ENCODE measurements at places on chromosomes 4 and X.

DNA sequence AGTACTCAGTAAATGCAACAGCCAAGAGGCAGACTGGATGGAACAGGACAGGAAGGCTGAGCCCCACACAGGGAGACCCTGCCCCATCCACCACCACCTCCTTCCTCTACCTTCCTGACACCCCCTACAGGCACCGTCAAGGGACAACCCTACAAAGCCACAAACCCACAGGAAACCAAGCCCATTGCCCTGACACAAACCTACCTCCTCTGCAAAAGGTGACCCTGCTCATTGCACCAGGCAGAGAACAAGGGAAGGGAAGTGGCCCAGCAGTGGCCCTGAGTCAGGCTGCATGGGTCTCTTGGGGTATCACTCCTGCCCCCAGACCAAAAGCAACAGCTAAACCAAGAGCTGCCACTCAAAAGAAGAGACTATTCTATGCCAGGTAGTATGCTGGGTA, 21.0 kb downstream of the JAKMIP1 start:
- no peak for DNase-seq

GRCh38 chr4:13907255-13907751, 279.8 kb upstream of the BOD1L1 start:
- DNase-seq, result no peak

- DNase-seq, result no peak
Measured at GRCh38 chr4:62324215-62324614, 1124.1 kb downstream of the ADGRL3 start.

DNA sequence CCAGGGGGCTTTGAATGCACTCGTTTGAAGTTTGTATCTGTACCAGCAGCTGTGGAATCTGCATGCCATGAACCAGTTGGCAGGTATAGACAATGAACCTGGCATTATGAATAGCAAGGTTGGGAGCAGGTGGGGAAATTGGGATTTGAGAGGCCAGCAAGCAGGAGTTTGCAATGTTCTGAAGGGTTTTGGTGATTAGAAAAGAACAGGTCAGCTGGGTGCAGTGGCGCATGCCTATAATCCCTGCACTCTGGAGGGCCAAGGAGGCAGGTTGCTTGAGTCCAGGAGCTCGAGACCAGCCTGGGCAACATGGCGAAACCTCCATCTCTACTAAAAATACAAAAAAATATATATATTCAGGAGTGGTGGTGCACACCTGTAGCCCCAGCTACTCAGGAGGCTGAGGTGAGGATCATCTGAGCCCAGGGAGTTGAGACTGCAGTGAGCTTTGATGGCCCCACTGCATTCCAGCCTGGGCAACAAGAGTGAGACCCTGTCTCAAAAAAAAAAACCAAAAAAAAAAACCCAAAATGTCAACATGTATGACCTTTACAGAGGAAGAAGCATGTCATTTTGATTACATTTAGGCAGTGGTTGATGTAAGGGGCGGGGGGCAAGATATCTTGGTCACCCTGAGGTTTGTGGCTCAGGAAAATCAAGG, 63.9 kb downstream of the TSC22D3 start:
- DNase-seq, result no peak

DNA sequence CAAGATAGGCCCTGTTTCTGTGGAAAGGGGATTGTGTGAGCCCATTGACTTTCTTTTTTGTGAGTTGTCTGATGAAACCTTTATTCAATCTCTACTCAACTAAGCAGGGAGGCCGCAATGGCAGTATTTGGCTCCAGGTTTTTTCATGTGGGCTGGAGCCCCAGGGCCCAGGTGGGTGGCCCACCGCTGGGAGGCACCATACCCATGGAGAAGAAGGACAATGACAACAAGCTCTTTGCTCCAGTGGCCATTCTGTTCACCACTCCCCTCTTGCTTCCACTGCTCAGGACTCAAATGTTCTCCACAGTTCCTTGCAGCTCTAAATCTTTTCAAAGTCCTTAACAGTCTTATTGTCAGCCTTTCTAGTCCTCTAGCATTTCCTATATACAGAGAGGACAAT, 54.1 kb downstream of the HOPX start:
- no peak for DNase-seq

DNA sequence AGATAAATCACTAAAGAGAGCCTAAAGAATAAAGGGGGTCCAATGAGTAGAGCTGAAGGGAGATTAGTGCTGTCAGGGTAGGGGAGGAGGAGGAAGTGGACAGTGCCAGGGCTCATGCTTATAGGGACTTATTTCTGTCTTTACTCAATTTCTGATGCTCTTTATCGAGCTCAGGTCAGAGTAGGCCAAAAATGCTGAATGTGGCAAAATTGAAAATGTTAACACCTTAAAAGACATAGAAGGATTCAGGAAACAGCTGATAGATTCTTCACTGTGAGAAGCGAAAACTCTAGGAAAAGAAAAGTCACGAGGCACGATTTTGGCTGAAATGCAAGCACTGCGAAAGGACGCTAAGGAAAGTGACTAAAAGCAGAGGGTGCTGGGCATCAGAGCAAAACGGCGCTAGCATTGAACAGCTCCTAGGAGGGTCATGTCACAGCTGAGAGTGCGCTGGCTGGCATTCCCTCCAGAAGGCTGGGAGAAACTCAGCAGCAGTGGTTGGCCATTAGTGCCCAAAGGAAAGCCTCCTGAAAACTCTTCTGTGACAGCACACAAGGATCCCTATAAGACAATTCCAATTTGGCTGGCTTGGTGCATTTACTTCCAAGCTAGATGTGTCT, 150.9 kb downstream of the HS6ST2 start:
- no peak for DNase-seq

- DNase-seq, result no peak
Measured at GRCh38 chrX:19256986-19257385, 86.7 kb upstream of the PDHA1 start.

DNA sequence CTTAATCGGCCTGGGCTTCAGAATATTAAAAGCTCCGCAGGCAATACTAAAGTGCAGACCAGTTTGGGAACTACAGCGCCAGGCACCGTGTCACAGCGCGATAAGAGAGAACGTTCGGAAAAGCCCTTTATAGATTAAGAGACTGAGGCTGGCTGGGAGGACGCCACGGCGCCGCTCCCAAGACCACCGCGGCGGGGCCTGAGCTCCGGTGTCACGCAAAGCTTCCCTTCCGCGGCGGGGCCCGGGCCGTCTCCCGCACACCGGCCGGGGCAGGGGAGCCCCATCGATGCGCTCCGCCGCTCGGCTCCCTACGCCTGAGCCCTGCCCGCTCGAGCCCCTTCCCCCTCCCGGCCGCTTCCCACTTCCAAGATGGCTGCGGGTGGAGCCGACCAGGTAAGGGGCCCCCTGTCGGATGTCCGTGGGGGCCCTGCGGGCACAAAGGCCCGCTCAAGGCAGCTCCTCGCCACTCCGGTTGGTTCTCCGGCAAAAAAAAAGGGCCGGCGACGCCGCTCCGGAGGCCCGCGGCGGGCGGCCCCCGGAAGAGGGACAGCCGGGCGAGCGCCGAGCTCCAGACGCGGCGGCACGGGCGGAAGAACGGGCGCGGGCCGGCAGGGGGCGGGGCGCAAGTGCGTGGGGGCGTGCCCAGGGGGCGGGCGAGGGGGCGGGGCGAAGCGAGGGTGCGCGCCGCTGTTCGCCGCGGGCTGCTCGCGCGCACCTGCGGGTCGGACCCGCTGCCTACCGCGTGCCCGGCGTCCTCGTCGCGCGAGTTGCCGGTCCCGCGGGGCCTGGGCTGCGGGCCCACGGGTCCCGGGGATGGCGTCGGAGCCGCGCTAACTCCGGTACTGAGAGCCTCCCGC, at the start of gene TBC1D14:
TSS of gene TBC1D14 (plus strand) at position 714 of the 857 bp plus-strand sequence. CDS start 13,564 bp downstream, outside the sequence.
- DNase-seq, result peak; percentile 79

DNA sequence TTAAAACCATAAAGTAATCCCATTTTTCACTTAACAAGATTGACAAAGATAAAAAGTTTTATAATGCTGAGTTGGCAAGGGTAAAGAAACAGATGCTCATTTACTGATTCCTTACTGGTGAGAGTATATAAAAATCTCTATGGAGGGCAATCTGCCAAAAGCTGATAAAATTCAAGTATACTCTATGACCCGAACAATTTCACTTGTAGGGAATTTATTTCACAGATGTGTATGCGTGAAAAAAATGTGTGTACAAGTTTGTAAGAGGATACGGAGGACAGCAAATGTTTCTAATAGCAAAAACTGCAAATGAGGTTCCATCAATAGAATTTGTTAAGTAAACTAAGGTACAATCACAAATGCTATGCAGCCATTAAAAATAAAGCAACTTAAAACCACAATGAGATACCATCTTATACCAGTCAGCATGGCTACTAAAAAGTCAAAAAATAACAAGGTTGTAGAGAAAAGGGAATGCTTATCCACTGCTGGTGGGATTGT, 23.4 kb downstream of the DHX15 start:
- DNase-seq, result no peak

DNA sequence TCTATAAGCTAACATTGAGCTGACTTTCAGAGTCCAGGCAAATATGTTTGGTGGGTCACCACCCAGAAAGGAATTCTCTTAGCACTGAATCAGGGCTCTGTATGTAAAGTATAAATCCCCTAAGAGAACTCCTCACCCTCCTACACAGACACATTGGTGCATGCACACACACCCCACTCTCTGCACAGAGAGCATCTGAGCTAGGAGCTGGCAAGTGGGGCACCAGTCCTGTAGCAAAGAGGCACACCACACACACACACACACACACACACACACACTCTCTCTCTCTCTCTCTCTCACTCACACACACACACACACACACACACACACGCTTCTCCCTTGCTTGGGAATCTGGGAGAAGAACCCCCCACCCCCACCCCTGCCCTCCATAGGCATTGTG, 3.2 kb downstream of the SLITRK2 start:
- DNase-seq, result no peak

DNA sequence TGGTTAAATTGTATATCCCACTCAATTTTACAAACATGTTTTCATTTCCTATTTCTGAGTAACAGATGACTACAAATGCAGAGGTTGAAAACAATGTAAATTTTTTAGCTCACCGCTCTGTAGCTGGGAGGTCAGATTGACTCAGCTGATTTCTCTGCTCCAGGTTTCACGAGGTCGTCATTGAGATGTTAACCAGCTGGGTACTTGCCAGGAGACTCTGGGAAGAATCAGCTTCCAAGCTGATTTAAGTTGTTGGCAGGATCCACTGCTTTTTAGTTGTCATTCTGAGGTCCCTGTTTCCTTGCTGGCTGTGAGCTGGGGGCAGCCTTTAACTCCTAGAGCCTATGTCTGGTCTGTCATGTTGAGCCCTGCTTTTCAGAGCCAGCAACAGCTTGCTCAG, 864.3 kb upstream of the AGA start:
- DNase-seq, result no peak

GRCh38 chr4:69668680-69669079, 15.6 kb upstream of the UGT2A1 start:
- DNase-seq, result no peak

GRCh38 chrX:40437348-40437747, 143.4 kb upstream of the ATP6AP2 start:
- no peak for DNase-seq

DNA sequence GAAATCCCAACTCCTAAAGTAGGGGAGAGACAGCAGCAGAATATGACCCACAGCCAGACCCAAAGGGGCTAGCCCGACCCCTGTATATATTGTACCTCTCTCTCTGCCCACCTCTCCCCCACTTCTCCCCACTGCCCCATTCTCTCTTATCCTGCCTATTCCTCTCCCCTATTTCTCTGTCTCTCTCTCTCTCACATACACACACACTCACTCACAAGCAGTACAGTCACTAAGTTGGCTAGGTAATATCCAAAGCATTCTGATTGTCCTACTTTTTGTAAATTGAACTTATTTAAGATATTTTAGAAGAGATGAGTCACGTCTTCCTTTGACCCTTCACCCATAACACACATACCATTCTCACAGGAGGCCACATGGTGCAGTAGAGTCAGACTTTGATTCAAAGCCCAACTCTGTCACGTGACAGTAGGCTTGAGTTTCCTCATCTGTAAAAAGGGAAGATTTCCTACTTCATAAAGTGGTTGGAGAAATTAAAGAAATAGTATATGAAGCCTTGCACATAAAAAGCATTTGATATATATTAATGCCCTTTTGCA, 29.5 kb downstream of the SRPX2 start:
- no peak for DNase-seq

GRCh38 chr4:2852481-2852921, 8.9 kb downstream of the ADD1 start:
- no peak for DNase-seq

GRCh38 chrX:101749436-101749835, 89.8 kb upstream of the ARMCX2 start:
- DNase-seq, result no peak
